Stimulated activated CD4-positive, alpha-beta T cell treated with anti-CD3 and anti-CD28 coated beads, Interleukin-12 subunit alpha, Interleukin-12 subunit beta, amount 100 ng/mL, for 4 hours (primary cell): ENCODE measurements at places on chromosomes 16 and 17.

GRCh38 chr17:55062921-55063320, 94.4 kb downstream of the STXBP4 start:
- DNase-seq: no peak

- DNase-seq: no peak
These were observed 30.6 kb downstream of the LYRM1 start for GRCh38 chr16:20931066-20931600.

- DNase-seq: peak; percentile 49
These were observed at the start of gene MRC2 for GRCh38 chr17:62627219-62627903. Gene MRC2 (plus strand): TSS chr17:62627670. CDS start chr17:62627803, 133 bp downstream.

- DNase-seq: no peak
These were observed 4.6 kb upstream of the C17orf99 start for GRCh38 chr17:78141437-78142118.

GRCh38 chr16:63975669-63976068, 1146.2 kb downstream of the CDH11 start:
- no peak for DNase-seq

GRCh38 chr16:3363793-3364192, 8.1 kb downstream of the OR2C1 start:
- DNase-seq: no peak

- DNase-seq: no peak
These were observed 96.3 kb downstream of the TMEM114 start for GRCh38 chr16:8493972-8494371.

DNA sequence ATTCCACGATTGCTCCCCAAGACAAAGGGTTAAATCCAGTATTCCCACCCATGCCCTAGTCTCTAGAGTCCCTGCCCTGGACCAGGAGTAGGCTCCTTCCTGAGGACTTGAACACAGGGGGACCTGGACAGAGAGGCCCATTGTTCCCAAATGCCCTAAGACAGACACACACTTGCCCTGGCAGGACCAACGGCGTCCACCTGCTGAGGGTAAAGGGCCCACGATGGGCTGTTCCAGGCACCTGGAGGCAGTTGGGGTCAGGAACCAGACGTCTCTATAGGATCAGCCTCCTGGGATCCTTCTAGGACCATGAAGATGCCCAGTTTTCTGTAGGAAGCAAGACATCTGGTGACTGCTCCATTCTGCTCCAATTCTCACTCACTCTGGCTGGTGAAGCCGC, 39.3 kb downstream of the TNFRSF13B start:
- no peak for DNase-seq

GRCh38 chr17:5049314-5049841, 14.2 kb upstream of the SLC52A1 start:
- DNase-seq: peak; percentile 18

- no peak for DNase-seq
These were observed 35.0 kb downstream of the BCL7C start for GRCh38 chr16:30858829-30859423.

GRCh38 chr16:19135896-19136438, 22.2 kb downstream of the ITPRIPL2 start:
- no peak for DNase-seq

- no peak for DNase-seq
These were observed 534 bp downstream of the KCTD11 start for GRCh38 chr17:7352503-7352889.

- no peak for DNase-seq
These were observed 43.6 kb downstream of the RHOT1 start for GRCh38 chr17:32185875-32186274.

- DNase-seq: peak; percentile 49
These were observed 4.0 kb upstream of the ZNF267 start for GRCh38 chr16:31869511-31870201.

GRCh38 chr17:72419866-72420774, 299.3 kb downstream of the SOX9 start:
- DNase-seq: no peak

GRCh38 chr17:78878261-78878660, 24.7 kb downstream of the CEP295NL start:
- DNase-seq: no peak
